Activated CD4-positive, alpha-beta T cell treated with anti-CD3 and anti-CD28 coated beads, Interleukin-2, amount 10 ng/mL, durations not matched to agents 7 days and 5 days (primary cell): ENCODE measurements at places on chromosomes 6 and 20. TPM values are rescaled to one million over a fixed set of nuclear protein-coding genes. Genes with fewer than 3 reads are reported as not detected.

MBOAT1 gene
- total RNA-seq: 30.6 TPM

FAM83B gene
- total RNA-seq: not detected

DNA sequence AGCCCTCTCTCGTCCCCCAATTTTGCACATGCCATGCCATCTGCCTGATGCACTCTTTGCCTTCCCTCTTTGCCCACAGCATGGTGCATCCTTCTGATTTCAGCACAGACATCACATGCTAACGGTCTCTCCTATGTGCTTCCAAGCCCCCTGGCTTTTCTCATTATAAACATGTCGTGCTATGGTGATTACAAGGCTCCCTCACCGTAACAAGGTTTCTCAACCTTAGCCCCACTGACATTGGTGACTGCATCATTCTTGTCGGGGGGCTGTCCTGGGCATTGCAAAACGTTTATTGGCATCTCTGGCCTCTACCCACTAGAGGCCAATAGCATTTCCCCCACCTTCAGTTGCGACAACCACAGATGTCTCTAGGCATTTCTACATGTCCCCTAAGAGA is 187.2 kb downstream of the TFAP2C start:
- no peak for DNase-seq
- H3K27ac ChIP-seq: no peak overlapping the region
- no peaks in the 10 kb centered on the region for H3K36me3 ChIP-seq
- H3K27me3 ChIP-seq: no peaks in the 10 kb centered on the region
- no peak overlapping the region for H3K4me3 ChIP-seq

- no peaks in the 10 kb centered on the region for H3K4me1 ChIP-seq
- no peaks in the 10 kb centered on the region for H3K27me3 ChIP-seq
Observed at GRCh38 chr6:163355426-163355991, 59.0 kb upstream of the QKI start.

RAB44 gene
- total RNA-seq: 0.08 TPM

DNA sequence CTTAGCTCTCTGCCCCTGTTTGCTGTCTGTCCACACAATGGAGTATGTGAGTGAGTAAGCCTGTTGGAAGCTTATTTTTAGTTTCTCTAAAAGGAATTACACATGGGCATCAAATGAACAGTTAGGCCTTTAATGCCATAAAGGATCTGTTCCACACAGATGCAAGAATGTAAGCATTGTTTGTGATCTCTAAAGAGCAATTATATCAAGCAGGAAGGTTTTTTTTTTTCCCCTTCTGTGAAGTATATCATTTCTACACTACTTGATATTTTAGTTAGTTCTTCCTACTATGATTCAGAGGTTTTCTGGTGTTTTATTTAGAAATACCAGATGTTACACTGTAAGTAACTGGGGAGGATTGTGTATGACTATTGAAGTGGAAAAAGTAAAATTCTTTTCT is 627.5 kb downstream of the COL12A1 start:
- H3K36me3 ChIP-seq: no peaks in the 10 kb centered on the region
- DNase-seq: no peak
- H3K4me3 ChIP-seq: no peak overlapping the region
- no peaks in the 10 kb centered on the region for H3K4me1 ChIP-seq
- no peaks in the 10 kb centered on the region for H3K27me3 ChIP-seq
- H3K27ac ChIP-seq: no peak overlapping the region

GRCh38 chr6:56032715-56033260 is 157.4 kb upstream of the BMP5 start:
- H3K4me3 ChIP-seq: no peak overlapping the region
- no peak for DNase-seq

- H3K4me1 ChIP-seq: no peaks in the 10 kb centered on the region
- H3K27me3 ChIP-seq: peaks cover 63% of the 10 kb centered on the region
- H3K36me3 ChIP-seq: no peaks in the 10 kb centered on the region
- H3K4me3 ChIP-seq: no peak overlapping the region
- no peak overlapping the region for H3K27ac ChIP-seq
Observed at GRCh38 chr6:137015943-137016342, 28.8 kb downstream of the IL20RA start.

DNA sequence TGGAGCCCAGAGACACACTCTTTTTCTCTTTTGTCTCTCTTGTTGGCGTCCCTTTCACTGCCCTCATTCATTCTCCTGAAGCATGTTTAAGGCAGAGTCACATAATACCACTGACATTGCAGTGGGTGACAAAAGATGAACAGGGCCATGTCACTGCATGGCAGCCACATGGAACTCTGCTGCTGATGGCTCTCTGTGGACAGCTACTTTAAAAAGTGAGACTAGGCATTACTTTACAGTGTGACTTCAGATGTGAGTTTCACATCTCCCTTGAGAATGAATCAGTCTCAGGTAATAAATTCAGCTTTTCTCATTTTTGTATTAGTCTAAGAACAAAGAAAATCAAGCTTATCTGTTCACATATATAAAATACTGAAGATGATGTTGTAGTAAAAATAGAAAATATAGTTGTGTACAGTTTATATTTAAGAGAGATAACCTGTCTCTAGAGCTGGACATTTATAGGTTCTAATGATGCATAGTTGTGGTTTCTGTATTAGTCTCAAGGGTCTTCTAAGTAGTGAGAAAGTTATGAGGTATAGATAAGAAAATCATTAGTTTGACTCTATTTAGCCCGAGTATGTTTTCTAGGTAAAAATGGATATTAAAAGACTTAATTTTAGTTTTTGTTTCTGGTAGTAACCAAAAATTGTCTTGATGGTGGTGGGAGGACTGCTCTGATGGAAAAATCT is 6.1 kb downstream of the MRS2 start:
- H3K27ac ChIP-seq: no peak overlapping the region
- peaks cover 18% of the 10 kb centered on the region for H3K4me1 ChIP-seq
- H3K4me3 ChIP-seq: no peak overlapping the region

- no peaks in the 10 kb centered on the region for H3K36me3 ChIP-seq
- peaks cover 20% of the 10 kb centered on the region for H3K27me3 ChIP-seq
- peak overlapping the region; percentile 67 for H3K27ac ChIP-seq
- H3K4me1 ChIP-seq: peaks cover 37% of the 10 kb centered on the region
Observed at GRCh38 chr6:6711832-6712448, 123.4 kb downstream of the LY86 start.

DNA sequence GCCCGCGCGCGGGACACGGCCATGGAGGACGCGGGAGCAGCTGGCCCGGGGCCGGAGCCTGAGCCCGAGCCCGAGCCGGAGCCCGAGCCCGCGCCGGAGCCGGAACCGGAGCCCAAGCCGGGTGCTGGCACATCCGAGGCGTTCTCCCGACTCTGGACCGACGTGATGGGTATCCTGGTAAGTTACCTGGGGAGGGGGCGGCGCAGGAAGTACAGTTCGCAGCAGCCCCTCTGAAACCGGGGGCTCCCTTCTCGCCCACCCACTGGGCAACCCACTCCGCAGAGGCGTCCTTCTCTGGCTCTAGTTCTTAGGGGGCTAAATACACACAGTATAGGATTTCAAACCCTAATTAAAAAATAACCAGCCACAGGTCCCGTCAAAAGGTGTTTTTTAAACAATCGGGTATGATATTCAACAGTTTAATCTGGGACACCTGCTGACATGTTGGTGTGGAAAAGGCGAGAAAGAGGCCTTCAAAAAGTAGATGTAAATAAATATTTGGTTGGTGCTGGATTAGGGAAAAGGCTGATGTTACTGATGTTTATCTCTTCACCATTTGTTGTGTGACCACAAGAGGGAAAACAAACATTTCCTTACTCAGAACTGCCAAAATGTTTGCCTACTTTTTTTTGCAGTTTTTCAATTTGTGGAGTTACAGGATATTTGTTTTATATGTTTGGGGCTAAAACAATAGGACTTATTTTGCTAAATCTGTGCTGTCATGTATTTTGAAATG is 577 bp downstream of the SASH1 start:
- DNase-seq: no peak
- no peak overlapping the region for H3K27ac ChIP-seq
- H3K4me3 ChIP-seq: peak overlapping the region; percentile 54

GRCh38 chr6:143288923-143289322 is 161.6 kb downstream of the ADAT2 start:
- no peaks in the 10 kb centered on the region for H3K27me3 ChIP-seq
- no peak for DNase-seq
- H3K36me3 ChIP-seq: peaks cover 2% of the 10 kb centered on the region
- H3K4me1 ChIP-seq: no peaks in the 10 kb centered on the region
- H3K27ac ChIP-seq: no peak overlapping the region

ENPP5 gene
- total RNA-seq: 0.07 TPM

DNA sequence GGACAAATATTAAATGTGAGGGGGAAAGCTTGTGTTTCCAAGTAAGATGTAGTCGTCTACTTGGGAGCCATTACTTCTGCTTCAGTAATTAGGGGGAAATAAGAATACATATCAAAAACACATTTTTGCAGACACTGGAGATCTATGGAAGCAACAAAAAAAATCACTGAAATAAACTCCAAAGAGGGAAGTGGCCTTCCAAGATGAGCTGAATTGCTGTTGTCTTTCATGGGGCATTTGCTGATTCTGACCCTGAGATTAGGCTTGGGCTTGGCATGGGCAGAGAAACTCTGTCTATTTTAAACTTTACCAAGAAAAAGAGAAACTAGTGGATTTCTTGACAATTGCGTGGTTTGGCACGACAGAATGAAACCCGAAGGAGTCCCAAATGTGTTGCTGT is 120.1 kb downstream of the MAP3K5 start:
- no peak overlapping the region for H3K27ac ChIP-seq
- no peak overlapping the region for H3K4me3 ChIP-seq
- H3K27me3 ChIP-seq: no peaks in the 10 kb centered on the region

- H3K27ac ChIP-seq: no peak overlapping the region
- DNase-seq: no peak
- H3K4me3 ChIP-seq: no peak overlapping the region
- peaks cover 31% of the 10 kb centered on the region for H3K36me3 ChIP-seq
- H3K27me3 ChIP-seq: no peaks in the 10 kb centered on the region
Observed at GRCh38 chr6:126015863-126016262, 29.5 kb downstream of the TRMT11 start.

GRCh38 chr6:125220712-125221111 is 67.1 kb downstream of the TPD52L1 start:
- H3K27me3 ChIP-seq: peaks cover 5% of the 10 kb centered on the region
- no peak overlapping the region for H3K4me3 ChIP-seq
- H3K36me3 ChIP-seq: no peaks in the 10 kb centered on the region
- no peak overlapping the region for H3K27ac ChIP-seq
- no peak for DNase-seq
- no peaks in the 10 kb centered on the region for H3K4me1 ChIP-seq

GRCh38 chr6:39312912-39313525 is 1.2 kb downstream of the KCNK17 start:
- H3K27ac ChIP-seq: no peak overlapping the region
- no peak overlapping the region for H3K4me3 ChIP-seq
- H3K4me1 ChIP-seq: no peaks in the 10 kb centered on the region
- H3K27me3 ChIP-seq: peaks cover 50% of the 10 kb centered on the region

GRCh38 chr6:169890049-169890448 is 138.6 kb downstream of the ERMARD start:
- H3K4me1 ChIP-seq: no peaks in the 10 kb centered on the region
- no peaks in the 10 kb centered on the region for H3K36me3 ChIP-seq
- DNase-seq: no peak
- H3K27ac ChIP-seq: no peak overlapping the region

DNA sequence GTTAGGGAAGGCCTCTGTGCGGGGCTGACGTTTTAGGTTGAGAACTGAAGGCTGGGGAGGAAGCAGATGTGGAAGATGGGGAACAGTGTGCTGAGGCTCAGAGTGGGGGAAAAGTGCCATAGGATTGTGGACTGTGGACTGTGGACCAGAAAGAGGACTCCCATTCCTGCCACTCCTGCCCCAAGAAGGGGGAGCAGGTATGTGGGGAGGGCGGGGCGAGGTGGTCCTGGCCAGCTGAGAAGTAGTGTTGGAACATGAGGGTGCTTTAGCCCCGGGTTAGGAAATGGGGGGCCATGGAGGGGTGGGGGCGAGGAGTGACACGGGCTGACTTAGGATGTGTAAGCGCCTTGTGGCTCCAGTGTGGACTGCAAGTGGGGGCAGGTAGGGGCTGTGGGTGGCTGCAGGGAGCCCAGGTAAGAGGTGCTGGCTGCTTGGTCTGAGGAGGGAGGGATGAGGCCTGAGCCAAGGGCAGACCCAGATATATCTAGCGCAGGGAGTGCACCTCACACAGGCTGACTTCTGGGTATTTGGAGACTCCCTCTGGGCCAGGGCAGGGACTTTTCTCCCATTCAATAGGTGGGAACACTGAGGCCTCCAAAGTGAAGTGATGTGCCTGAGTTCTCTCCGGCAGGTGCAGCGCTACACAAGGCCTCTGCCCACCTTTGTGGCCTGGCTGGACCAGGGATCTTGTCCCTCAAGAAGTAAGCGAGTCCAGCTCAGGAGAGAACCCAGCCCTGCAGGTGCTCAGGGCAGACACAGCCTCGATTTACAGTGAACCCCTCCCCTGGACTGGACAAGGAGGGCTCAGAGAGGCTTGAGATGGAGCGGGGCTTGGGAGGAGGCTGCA is 76.6 kb upstream of the TOX2 start:
- H3K4me1 ChIP-seq: peaks cover 39% of the 10 kb centered on the region
- H3K36me3 ChIP-seq: no peaks in the 10 kb centered on the region
- H3K27ac ChIP-seq: no peak overlapping the region
- no peaks in the 10 kb centered on the region for H3K27me3 ChIP-seq
- no peak for DNase-seq
- H3K4me3 ChIP-seq: no peak overlapping the region

DNA sequence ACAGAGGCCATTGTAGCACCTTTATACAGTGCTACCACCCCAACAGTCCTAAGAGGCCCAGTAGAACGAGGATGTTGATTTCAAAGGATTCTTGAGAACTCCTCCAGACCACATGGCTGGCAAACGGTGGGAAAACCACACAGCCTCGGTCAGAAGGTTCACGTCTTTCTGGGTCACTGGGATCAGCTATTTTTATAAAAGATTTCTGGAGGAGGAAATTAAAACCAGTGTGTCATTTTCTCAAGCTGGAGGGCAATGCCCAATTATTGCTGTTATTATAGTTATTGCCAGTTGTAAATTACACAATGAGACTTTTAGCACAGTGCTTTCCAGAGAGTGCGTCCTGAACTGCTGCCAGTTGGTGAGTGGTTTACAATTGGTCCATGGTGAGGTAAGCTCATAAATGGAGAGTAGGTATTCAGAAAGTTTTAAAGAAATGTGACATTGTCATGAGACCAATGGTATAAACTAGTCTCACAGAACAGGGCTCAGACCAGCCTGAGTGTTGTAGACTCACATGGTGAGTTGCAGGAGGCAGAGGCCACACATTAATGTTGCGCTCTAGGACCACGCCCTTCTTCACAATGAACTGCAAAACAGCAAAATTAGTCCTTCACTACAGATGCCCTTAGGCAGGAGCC is 8.4 kb upstream of the PPP1R14C start:
- peaks cover 25% of the 10 kb centered on the region for H3K27me3 ChIP-seq
- H3K27ac ChIP-seq: no peak overlapping the region
- H3K36me3 ChIP-seq: no peaks in the 10 kb centered on the region
